ENCODE measurements at places on chromosomes 5 and 9. TPM values are rescaled to one million over a fixed set of nuclear protein-coding genes. Genes with fewer than 3 reads are reported as not detected.

- DNase-seq = peak; percentile 93
Measured at GRCh38 chr5:61052882-61053281, 107.9 kb downstream of the NDUFAF2 start.

- no peak for DNase-seq
Measured at GRCh38 chr9:7209990-7210389, 452.2 kb downstream of the KDM4C start.

DNA sequence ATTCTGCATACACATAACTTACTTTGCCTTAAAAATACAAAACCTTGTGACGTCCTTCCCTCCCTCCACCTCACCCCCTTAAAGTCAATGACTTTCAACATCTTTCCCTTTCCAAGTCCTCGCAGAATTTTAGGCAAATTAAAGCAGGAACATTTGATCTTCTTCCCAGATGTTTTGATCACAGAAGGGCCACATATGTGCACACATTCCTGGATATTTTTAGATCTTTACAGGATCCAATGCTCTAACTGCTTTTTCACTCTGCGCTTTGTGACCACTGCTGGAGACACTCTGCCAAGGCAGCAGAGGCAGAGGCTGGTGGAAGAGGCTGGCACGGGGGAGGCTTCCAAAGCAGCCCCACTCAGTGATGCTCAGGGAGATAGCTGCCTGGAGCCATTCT lies 130.7 kb downstream of the SEC61B start:
- DNase-seq = no peak

The DMRT3 gene
- not detected for total RNA-seq

- DNase-seq = no peak
Measured at GRCh38 chr5:168740811-168741213, 161.6 kb upstream of the PANK3 start.

- DNase-seq = no peak
Measured at GRCh38 chr9:123925161-123925560, 4.8 kb downstream of the DENND1A start.

DNA sequence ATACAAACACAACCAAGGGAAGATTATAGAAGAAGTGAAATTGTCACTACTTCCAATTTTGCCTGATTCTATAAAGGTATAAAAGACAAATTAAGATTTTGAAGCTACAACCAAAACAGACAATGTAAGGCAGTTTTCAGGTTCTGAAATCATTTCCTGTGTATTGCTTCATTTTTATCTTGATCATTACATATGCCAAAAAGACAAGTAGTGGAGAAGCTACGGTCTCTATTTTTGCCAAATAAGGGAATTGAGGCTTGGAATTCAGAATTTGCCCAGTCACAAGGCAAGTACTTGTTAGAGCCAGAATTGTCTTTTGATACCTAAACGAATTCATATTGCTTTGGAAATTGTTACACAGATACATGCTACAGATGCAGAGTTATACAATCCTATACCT lies 20.6 kb downstream of the EDIL3 start:
- no peak for DNase-seq

The GADD45G gene
- not detected for total RNA-seq

The CARTPT gene
- total RNA-seq = not detected

The CDKN2A gene
- total RNA-seq = 89.7 TPM

GRCh38 chr5:143258559-143259253 lies 144.8 kb downstream of the NR3C1 start:
- no peak for DNase-seq

- DNase-seq = no peak
Measured at GRCh38 chr5:94385767-94386166, 232.6 kb downstream of the KIAA0825 start.

- peak; percentile 41 for DNase-seq
Measured at GRCh38 chr9:26746357-26747072, 146.1 kb downstream of the CAAP1 start.

DNA sequence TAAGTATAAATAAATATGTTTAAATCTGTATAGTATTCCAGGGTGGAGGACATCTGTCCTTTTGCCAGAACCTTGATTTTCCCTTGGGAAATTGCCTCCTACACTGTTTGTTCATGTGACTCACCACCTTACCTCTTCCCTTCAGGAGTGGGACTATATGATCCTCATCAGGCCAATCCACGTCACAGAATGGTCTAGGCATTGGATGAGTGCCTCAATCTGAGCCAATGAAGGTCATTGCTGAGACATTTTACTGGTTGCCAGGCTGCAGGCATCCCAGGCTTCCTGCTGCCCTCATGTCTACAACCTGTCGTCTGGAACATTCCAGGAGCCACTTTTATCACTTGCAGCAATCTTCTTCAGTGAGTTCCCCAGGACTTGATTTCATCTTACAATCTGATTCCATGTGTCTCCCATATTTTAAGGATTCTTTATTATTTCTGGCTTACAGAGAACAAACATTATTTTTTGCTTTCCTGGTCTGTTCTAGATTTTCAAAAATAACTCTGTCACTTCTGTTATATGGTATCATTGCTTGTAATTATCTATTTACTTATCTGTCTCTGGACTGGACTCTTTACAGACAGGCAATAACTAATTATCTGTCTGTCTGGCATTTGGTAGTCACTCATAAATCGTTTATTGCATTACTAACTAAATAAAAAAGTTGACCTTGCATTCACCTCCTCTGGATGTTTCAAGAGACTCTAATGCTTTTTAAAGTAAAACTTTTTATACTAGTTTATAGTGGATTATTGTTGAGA lies 107.3 kb upstream of the APC start:
- no peak for DNase-seq

DNA sequence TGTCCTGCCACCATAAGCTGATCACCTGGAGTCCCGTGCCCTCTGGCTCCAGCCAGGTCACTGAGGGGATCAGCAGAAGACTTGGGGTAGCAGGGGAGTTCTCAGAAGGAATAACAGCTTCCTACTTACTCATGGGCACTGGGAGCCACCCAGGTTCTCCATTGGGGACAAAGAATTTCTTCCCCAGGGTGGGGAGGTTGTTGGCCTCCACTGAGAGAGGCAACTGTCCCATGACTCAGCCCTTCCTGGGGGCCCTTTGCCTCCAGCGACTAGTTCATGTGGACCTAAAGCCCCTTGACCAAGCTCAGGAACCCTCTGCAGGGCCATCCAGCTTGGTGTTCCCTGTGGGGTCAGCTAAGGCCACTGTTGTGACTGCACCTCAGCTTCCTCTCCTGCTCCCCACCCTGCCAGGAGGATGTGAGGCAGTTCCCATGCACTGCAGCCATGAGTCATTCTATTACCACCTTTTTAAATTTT lies 175.0 kb downstream of the AUH start:
- no peak for DNase-seq

The GABRA6 gene
- not detected for total RNA-seq

The S1PR3 gene
- total RNA-seq = 0.07 TPM

GRCh38 chr9:95065224-95065623 lies 252.3 kb downstream of the FANCC start:
- no peak for DNase-seq

- no peak for DNase-seq
Measured at GRCh38 chr5:177495243-177496060, 2.0 kb downstream of the PDLIM7 start.

- no peak for DNase-seq
Measured at GRCh38 chr5:169181814-169182213, 119.1 kb downstream of the SLIT3 start.

The FAM53C gene
- total RNA-seq = 36.4 TPM

The PDLIM4 gene
- total RNA-seq = not detected

GRCh38 chr9:134791009-134791408 lies 89.6 kb upstream of the FCN2 start:
- no peak for DNase-seq

- no peak for DNase-seq
Measured at GRCh38 chr9:105978826-105979225, 284.5 kb downstream of the TMEM38B start.

The PCDHGB4 gene
- total RNA-seq = not detected

DNA sequence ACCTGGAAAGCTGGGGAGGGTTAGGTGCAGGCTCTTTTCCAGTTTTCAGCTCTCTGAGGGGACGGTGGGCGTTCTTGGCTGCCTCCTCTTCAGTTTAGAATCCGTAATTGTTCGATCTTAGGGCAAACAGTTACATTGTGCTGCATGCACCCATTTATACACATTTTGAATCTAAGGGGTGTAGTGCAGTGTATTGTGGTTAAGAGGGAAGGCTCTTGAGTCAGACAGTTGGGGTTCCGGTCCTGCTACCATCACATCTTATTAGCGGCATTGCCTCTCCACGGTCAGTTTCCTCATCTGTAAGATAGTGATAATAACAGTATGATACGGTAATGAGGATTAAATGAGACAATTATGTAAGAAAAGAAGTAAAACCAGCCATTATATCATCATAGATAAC lies 625 bp downstream of the EXOSC2 start:
- DNase-seq = no peak

The INVS gene
- total RNA-seq = 21.1 TPM

DNA sequence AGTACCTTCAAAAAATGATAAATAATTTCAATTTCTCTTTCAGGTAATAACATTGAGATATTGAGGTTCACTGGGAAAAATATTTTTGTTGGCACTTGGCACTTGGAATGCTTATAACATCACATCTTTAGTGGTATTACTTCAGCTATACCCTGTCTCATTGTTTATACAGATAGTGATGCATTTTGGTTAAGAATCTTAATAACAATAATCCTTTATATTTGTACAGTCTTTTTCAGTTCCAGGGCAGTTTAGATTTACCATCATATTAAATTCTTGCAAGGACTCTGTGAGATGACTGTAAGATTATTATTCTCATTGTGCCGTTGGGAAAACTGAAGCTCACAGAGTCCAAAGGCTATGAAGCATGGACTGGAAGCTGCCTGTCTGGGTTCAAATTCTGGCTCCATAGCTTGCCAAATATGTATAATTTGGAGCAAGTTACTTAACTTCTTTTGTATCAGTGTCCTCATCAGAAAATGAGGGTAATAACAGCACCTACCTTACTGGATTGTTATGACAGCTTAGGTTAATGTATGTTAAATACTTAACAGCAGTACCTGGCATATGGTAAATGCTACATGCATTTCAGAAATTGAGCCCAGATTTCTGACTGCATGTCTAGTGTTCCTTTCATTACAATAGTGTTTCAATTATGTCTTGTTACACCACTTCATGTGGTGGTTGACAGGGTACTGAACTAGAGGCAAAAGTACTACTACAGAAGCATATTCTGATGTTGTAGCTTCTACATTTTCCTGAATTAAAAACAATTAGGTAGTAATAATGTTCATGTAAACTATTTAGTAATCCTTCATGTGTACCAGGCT lies 272.2 kb downstream of the PLK2 start:
- DNase-seq = no peak

DNA sequence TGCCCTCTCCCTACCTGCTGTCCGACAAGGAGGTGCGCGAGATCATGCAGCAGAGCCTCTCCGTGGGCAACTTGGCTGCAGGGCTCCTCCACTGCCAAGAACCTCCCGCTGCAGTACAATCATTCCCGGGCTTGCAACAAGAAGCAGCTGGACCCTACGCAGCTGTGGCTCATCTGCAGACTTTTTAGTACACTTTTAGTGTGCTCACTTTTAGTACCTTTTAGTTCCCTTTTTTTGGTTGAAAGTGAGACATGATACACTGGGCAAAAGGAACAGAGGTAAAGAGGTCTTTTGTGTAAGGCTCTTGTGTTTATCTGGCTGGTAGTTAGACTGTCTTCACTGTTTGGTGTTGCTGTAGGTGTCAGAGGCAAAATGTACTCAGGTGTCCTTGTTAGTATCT lies 58.1 kb upstream of the SPTLC1 start:
- DNase-seq = no peak

The IL4 gene
- not detected for total RNA-seq

DNA sequence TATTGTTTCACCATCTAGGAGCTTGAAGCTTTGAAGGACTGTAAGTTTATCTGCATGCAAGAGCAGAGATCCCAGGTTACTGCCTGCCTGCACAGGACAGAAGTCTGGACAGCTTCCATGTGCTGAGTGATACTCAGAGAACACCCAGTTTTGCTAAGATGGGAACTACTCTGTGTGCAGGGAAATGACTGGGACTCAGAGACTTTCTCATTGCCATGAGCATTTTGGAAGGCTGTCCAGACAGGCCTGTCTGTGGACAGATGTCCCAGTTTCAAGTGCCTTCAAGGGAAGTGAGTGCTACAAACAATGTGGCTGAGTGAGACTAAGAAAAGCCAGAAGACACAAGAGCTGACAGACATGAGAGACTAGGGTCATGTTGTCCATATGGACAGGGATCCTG lies 19.2 kb upstream of the ZNF131 start:
- DNase-seq = no peak

DNA sequence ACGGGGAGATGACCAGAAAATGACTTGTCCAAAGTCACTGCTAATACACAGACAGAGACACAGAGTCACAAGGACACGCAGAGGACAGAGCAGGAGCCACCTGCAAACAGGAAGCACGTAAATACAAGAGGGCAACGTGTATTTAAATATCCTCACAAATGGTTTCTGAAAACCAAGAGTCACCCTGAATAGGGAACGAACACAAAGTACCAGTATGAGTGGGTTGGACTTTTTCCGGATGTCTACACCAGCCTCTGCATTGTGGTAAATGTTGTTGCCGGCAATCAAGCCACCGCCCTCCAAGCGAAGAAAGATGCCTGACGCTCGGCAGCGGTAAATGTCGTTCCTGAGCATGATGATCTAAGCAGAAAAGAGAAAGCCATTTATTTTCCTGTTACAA lies 44.5 kb downstream of the FBXO10 start:
- DNase-seq = no peak

The FAXDC2 gene
- total RNA-seq = 0.22 TPM

The CLK4 gene
- total RNA-seq = 9.8 TPM

DNA sequence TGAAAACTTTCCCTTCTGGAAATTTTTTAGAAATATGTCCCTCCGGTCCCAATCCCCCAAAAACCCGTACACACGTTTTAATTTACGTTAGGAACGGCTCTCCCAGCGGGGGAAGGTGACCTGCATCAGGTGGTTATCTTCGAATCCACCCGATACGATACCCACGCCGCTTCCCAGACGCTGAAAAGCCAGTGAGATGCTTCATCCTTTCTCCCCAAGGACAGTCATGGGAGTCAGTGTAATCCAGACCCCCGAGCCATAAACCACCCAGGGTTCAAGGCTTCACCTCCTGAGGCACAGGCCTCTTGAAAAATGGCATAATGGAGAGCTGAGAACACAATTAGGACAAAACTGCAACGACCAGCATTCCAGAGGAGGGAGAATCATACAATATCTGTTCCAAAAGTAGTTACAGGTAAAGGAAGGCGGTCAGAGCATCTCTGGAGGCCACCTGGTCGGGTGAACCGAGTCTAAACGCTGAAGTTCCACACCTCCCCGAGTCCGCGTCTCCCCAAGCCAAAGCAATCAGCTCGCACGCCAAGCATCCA lies 857 bp downstream of the FAM169A start:
- no peak for DNase-seq

The KIF24 gene
- 5.8 TPM for total RNA-seq

- DNase-seq = no peak
Measured at GRCh38 chr5:41896230-41896629, 7.9 kb upstream of the RIMOC1 start.

GRCh38 chr9:99231711-99232110 lies 9.6 kb downstream of the SEC61B start:
- DNase-seq = no peak

- DNase-seq = no peak
Measured at GRCh38 chr5:169978714-169979113, 1.6 kb downstream of the INSYN2B start.

The ERCC8 gene
- total RNA-seq = 15.1 TPM

All from HCT116 (cell line).